Stimulated activated CD8-positive, alpha-beta memory T cell treated with anti-CD3 and anti-CD28 coated beads, Interleukin-7, amount 100 ng/mL, for 48 hours (primary cell): ENCODE measurements at places on chromosomes 13 and 19.

GRCh38 chr19:7337380-7338194 is 11.2 kb upstream of the ARHGEF18 start:
- no peak for DNase-seq

DNA sequence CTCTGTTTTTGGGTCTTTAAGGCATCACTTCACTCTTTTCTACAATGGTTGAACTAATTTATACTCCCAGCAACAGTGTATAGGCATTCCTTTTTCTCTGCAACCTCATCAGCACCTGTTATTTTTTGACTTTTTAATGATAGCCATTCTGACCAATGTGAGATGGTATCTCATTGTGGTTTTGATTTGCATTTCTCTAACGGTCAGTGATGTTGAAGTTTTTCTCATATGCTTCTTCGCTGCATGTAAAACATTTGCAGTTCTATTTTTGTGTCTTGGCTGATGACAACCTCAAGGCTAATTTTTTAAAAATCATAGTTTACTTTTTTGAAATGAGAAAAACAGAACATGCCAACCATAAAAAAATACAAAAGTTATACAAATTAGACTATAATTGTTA is 258.2 kb upstream of the EDNRB start:
- DNase-seq: no peak

DNA sequence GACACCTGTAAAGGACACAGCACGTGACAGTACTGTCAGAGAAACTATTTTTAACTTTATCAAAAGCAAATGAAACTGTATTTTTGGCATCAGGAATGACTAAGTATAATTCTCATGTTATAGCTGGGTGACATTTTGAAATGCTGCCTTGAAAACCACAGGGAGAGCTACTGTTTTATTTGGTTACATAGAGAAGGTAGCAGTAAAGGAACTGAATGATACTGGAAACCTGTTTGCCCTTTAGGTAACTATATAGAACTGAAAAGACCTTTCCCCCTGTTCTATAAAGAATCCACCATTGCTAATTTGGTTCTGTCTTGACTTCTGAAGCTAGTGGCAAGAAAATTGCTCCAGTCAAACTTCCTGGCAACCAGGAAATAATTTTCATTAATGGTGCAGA is 39.1 kb downstream of the MIPEP start:
- DNase-seq: no peak

DNA sequence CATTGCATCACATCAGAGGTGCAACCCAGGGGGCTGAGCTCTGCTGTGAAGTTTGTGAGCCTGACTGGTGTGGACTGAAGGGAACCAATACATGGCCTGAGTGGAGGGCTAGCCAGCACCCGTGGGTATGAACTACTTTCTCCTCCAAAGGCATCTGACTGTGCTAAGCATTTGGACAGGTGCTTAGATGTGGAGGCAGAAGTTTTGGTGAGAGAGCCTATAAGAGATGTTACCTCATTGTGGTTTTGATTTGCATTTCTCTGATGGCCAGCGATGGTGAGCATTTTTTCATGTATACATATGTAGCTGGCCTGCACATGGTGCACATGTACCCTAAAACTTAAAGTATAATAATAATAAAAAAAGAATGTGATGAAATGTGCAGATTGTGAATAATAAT is 46.9 kb downstream of the TEX29 start:
- DNase-seq: no peak

DNA sequence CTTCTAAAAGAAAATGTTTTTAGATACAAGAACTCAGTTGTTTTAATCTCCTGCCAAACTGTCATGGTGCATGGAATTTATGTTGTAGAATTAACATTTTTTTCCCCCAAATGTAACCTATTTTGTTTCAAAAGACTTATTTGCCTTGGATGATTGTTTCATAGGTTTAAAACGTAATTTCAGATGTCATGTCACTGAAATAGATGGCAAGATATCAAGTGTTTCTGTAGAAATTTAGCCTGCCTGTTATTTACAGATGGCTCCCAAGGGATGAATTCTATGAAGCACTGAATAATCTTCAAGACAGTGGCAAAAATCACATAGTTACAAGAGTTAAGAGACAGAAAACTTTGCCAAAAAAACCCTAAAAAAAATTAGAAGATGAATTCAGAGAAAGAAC is 1484.6 kb downstream of the OLFM4 start:
- DNase-seq: no peak

DNA sequence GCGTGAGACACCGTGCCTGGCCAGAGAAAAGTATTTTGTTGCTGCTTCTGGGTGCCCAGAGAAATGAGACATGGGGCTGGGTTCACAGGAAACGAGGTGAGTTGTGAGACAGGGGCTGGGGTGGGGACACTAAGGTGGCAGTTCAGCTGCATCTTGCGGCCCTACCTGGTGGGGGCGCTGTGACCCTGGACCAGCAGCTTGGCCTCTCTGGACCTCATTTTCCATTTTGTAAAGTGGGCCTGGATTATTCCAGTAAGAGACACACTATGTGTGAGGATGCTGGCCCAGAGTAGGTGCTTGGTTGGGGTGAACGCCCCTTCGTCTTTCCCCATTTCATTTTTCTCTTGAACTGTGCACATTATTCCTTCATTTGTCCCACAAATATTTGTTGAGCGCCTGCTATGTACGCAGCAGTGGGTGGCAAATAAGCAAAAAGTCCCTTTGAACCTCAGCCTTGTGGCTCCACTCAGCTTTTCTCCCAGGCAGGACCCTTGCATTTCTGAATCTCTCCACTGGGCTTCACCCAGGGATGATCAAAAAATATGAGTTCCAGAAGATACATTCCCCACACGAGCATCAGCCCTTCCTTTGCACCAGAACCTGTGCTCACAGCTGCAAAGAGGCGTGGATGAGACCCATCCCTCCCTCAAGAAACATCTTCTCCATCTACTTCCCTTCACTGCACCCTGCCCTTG is 26.6 kb upstream of the OR10H1 start:
- DNase-seq: no peak

- no peak for DNase-seq
These were observed 2.0 kb downstream of the FARP1 start for GRCh38 chr13:98144801-98145350.

- DNase-seq: no peak
These were observed 320.0 kb downstream of the TEX29 start for GRCh38 chr13:111640476-111640875.
